ENCODE measurements at places on chromosomes 1 and 21. TPM values are rescaled to one million over a fixed set of nuclear protein-coding genes. Genes with fewer than 3 reads are reported as not detected.

DNA sequence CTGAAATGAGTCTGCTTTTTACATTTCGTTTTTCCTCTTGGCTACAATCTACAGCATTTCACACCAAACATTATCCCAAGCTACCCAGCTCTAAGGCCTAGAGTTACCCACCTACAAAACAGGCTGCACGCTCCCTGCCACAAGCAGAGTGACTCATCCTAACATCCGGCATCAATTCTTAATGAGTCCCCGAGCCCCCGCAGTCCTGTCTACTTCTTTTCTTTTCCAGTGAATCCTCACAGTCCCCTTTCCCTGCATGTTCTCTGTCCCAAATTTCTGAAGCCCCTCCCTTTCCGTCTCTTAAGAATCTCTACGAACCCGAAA lies 650 bp downstream of the PCNX2 start:
- no peak for DNase-seq

- DNase-seq = no peak
These were observed 4.1 kb upstream of the IRF2BP2 start for GRCh38 chr1:234614081-234614489.

PRELP gene
- 6.4 TPM for total RNA-seq

- no peak for DNase-seq
These were observed 9.6 kb downstream of the TTLL10 start for GRCh38 chr1:1183221-1183747.

GRCh38 chr1:20684651-20685050 lies 23.5 kb upstream of the DDOST start:
- DNase-seq = no peak

DNA sequence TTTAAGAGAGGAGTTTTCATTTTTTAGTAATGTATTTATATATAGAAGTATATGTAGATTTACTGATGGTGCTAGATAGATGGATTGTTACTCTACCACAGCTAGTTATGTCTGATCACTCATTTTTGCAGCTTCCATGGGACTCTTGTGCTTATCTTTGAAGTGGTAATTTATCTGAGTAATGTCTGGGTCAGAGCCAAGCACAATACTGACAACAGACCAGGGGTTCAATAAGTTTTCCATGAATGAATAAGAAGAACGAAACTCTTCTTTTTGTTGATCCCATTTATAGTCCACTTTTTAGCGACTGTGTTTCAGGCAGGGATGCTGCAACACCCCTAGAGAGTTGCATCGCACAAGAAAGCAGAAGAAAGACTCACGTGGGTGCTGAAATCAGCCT lies 935.2 kb downstream of the PLA2G4A start:
- DNase-seq = no peak

CAMK2N1 gene
- 27.4 TPM for total RNA-seq

INSRR gene
- total RNA-seq = not detected

DNA sequence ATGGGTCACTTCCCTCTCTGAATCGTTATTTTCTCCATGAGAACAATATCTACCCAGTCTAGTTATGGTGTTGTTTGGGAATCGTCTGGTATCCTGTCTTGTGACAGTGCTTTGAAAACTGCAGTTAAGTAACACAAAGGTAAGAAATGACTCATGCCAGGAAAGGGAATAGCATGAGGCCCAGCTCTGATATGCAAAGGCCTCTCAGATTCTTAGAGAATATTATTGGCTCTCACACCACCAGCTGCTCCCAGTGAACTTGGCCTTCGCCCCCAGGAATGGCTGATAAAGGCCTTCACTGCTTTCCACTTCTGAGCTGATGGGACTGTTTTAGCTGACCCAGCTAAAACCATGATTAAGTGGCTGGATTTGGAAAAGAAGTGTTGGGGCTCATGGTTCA lies 27.1 kb downstream of the NEK2 start:
- DNase-seq = peak; percentile 44

DNA sequence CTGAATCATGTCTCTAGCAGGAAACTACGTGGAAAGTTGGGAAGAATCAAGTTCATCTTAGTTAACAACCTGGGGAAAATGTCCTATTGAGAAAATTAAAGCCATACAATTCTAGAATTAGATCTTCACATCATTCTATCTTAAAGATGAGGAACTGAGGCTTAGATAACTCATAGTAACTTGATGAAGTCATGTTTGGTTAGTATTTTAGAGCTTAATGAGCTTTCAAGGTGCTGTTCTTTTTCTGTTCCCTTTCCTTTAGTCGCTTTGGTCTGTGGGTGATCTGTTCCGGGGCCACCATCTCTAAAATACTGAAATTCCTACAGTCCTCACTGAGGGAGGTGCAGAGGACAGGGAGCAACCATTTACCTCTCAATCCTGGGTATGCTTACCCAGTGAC lies 4.3 kb upstream of the GLUL start:
- no peak for DNase-seq

DNA sequence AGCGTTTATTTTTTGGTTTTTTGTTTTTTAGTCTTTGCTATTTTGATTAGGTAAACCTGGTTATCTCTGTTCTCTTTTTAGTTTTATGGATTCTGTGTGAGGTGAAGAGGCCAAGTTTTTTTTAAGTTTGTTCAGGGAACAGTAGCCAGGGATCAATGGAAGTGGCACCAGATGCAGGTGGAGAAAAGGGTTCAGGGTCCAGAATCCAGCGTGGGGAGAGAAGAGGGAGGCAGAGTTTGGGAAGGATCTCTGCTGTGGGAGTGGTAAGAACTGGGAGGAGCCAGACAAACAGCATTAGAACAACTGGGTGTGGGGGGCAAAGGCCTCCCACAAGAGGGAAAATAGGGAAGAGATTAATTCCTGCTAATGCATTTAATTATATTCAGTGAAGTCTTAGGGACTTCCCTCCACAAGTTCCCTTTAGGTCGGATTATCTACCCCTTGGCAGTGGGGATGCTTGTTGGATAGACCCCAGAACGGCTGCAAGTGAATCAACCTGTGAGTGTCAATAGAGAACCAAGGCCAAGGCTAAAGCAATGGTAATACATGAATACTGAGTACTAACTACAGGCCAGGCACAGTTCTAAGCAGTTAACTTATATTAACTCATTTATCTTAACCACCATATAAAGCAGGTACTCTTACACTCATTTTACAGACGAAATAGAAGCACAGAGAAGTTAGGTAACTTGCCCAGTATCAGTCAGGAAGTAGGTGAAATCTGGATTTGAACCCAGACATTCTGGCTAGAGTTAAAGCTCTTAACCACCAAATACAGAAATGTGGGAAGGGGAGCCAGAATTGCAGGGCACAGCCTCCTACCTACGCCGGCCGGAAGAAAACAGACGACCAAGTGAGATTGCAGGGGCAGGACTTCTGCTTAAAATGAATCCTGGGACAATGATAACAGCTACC lies 498 bp downstream of the GNAT2 start:
- peak; percentile 80 for DNase-seq

MTF2 gene
- 8.2 TPM for total RNA-seq

- DNase-seq = no peak
These were observed 47.0 kb downstream of the C1orf198 start for GRCh38 chr1:230821346-230821745.

GRCh38 chr1:63450416-63450815 lies 72.6 kb downstream of the ITGB3BP start:
- no peak for DNase-seq

LCE1B gene
- total RNA-seq = not detected

HENMT1 gene
- 0.58 TPM for total RNA-seq

ILDR2 gene
- total RNA-seq = 3.3 TPM

DNA sequence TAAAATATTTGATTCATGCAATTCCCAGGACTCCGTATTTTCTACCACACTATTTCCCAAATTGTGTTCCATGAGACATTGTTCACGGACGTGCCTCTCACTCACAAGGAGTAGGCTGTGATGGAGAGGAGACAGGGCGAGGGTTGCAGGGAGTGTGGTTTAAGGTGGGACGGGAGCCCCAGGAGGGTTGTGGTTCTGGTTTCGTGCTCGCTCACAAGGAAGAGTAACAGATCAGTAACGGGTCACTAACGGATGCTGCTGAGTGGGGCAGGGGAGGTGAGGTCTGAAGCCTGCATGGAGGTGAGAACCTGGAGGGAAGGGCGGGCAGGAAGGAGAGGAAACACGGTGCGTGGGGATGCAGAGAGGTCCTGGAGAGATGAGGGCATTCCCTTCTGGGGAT lies 28.8 kb downstream of the TFF3 start:
- no peak for DNase-seq

PGLYRP3 gene
- not detected for total RNA-seq

GRCh38 chr1:86018283-86018923 lies 138.2 kb downstream of the COL24A1 start:
- no peak for DNase-seq
